ENCODE measurements at places on chromosomes 16 and 17.

DNA sequence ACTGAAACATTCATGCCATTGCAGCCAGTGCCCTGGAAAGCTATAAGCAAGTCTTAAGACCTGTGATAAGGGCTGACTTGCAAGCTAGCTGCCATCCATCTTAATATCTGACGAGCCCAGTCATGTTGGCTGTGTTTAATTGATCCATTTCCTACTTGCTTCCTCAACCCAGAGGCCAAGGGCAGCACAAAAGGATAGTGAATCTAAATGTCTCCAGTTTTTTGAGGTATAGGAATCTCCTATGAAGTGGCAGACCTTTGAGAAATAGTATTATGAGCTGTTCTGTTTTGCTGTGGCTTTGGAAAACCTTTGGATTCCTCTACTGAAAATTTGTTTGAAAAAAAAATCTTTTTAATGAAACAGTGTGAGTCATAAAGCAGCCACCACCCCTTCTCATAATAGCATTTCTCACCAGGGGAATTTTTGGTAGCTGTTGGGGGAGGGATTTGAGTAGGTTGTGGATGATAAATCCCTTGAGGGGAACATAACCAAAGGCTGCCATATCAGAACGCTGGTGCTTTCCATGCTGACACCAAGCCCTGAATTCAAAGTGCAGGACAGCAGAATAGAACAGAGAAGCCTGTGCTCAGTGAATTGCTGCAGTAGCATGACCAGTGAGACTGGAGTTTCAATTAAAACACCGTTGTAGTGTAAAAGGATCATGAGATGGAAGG is 12.9 kb downstream of the ZNRF1 start:
- peak; percentile 52 for DNase-seq

DNA sequence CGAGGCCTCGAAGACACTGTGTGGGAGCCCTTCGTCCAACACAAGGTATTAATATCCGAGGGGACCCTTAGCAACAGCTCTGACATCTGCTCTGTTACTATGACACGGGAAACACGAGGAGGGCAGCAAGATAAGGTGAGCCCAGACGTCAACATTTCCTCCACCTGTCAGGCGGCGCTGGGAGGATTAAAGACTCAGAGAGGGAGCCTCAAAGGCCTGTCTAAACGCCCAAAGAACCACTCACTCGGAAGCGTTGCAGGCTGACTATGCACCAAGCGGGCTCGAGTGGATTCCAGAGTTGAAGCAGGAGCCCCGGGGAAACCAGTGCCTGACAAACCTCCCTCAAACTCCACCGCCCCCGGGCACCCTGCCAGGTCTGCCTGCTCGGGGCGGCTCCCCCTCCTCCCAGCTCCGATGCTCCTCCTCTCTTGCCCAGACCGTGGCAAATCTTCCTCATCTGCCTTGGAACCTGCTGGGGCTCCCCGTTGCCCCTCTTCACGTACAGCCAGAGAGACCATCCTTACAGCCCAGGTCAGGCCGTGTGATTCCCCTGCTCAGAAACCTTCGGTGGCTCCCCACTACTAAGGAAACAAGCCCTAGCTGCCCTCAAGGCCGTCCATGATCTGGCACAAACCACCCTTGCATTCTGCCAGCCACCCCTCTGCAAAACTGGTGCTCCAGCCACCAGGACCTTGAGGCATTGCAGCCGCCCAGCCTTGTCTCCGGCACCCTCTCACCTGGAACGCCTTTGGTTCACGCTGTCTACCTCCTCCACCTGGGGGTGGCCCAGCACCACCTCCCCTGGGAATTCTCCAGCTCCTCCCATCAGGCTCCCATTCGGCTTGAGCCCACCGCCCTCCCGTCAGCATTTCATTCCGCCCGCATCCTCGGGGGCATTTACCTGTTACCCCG is 16.2 kb downstream of the RPH3AL start:
- peak; percentile 19 for DNase-seq

DNA sequence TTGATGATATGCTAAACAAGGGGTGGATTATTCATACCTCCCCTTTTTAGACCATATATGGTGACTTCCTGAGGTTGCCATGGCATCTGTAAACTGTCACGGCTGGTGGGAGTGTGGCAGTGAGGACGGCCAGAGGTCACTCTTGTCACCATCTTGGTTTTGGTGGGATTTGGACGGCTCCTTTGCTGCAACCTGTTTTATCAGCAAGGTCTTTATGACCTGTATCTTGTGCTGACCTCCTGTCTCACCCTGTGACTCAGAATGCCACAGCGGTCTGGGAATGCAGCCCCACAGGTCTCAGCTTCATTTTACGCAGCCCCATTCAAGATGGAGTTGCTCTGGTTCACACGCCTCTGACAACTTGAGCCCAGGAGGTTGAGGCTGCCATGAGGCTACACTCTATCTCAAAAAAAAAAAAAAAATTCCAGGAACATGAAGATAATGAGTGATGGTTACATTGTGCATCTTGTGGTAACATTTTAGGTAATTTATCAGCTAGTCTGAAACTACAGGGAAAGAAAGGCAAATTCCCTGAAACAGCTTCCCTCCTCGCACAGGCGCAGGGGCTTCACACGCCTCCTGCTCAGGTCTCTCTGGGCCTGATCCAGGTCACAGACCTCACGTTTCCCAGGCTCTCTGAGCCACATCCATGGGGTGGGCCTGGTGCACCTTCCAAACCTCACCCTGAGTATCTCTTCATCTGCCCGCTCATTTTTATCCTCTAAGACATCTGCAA is 15.3 kb upstream of the UBE2I start:
- DNase-seq: no peak

GRCh38 chr17:63438092-63439051 is 7.7 kb downstream of the CYB561 start:
- DNase-seq: no peak

DNA sequence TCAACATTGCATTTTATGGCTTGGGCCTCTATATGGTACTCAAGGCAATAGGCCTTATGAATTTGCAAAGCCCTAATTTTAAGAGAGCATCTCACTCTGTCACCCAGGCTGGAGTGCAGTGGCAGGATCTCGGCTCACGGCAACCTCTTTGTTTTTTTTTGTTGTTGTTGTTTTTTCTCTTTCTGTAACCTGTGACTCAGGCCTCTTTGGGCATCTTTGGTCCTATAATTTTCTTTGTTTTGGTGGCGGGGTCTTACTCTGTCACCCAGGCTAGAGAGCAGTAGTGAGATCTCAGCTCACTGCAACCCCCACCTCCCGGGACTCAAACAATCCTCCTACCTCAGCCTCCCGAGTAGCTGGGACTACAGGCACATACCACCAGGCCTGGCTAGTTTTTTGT is 21.8 kb upstream of the HERPUD1 start:
- no peak for DNase-seq

- DNase-seq: no peak
These were observed 765 bp upstream of the PRM2 start for GRCh38 chr16:11276896-11277593.

DNA sequence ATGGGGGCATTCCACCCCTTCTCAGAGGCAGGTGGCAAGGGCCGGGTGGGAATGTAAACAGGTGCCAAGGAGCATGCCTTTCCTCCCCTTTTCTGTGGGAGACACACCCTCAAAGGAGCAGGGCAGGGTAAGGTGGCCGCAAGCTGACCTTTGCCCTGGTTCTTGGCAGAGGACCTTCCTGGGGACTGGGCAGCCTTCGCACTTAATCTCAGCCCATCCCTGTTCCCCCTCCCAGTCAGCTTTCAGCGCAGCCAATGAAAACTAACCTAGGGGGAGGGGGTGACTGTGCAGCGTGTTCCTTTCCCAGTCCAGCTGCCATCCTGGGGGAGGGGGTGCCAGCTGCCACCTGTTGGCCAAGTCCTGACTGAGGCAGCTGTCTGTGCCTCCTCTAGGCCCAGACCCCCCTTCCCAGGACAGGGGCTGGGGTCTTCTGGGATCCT is 2.8 kb downstream of the TRAF4 start:
- no peak for DNase-seq

DNA sequence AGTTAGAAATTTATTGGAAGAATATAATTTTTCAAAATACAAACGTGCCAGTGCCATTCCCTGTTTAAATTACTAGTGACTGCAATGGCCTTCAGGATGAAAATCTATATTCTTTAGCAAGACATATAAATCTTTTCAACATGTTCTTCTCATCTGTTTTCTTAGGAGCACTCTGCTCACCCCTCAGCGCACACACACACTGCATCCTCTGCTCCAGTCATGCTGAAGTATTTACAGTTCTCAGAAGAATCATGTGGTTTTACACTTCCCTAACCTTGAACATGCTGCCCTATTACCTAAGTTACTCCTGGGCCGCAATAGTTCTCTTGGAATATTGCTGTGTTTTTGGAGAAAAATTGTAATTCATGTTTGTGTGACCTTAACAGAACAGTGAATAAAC is 820.6 kb downstream of the CDH8 start:
- DNase-seq: no peak

DNA sequence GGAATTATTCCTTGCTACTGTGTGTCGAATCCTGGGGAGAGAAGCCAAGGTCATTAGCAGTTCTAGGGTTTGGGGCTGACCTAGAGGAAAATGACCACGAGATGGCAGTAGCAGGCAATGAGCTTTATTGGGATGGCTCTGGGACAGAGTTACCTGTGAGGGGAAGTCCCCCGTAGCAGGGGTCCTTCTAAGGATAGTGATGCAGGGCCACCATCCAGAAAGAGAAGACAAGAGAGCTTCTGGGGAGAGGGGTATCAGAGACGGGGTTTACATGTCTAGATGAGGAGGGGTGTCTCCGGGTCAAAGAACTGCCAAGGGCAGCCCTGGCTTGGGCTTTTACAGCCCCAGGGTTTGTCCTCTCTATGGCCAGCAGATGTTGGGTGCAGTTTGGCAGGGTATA is 6.4 kb upstream of the GGT6 start:
- DNase-seq: peak; percentile 36

GRCh38 chr16:78386557-78387324 is 287.3 kb downstream of the WWOX start:
- no peak for DNase-seq

GRCh38 chr16:23640615-23640930 is 537 bp downstream of the PALB2 start:
- no peak for DNase-seq

- DNase-seq: no peak
These were observed 78.0 kb downstream of the KNOP1 start for GRCh38 chr16:19639986-19640421.

GRCh38 chr17:36742267-36743000 is 141.1 kb downstream of the MRM1 start:
- DNase-seq: no peak

GRCh38 chr17:43014649-43015542 is 7.3 kb downstream of the VAT1 start:
- DNase-seq: no peak
